ENCODE measurements at places on chromosomes 1 and 21. TPM values are rescaled to one million over a fixed set of nuclear protein-coding genes. Genes with fewer than 3 reads are reported as not detected.

DNA sequence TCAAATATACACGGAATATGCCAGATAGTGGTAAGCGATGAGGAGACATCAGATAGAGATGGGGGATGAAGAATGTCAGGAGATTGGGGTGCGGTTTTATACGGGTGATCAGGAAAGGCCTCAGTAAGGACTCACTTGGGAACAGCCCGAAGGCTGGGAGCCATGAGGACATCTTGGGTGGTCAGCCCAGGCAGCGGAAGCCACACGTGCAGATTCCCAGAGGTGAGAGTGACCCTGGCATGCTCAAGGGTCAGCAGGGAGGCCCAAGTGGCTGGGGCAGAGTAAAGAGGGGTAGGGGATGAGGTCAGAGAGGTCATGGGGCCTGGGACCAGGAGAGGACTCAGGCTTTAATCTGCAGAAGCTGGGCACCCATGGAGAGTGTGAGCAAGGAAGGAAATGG is 106.6 kb downstream of the MATN1 start:
- no peak for DNase-seq

DNA sequence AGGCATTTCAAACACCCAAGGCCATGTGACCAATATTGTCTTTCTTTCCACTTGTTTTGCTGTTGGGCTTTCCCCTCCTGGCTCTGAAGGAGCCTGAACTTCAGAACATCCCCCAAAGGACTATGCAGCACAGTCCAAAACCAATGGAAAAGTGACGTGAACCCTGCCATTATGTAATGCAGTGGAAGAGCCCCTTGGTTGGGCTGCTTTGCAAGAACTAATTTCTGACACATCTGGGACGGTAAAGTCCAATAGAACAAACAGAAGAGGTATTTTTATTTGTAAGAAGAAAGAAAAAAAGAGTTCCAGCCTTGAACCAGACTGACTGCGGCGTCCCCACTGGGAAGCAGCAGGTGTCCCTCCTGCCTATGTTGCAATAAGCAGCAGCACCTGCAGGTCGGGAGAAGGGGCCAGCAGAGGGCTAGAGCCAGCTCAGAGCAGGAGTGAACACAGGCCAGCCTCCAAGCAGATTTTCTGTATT is 116.7 kb downstream of the CDC7 start:
- no peak for DNase-seq

Gene OR2M3
- 0.05 TPM for polyA plus RNA-seq

Gene FH
- polyA plus RNA-seq: 104 TPM

GRCh38 chr1:145977016-145977415 is 12.5 kb downstream of the POLR3GL start:
- DNase-seq: no peak

GRCh38 chr1:2335721-2336455 is 55.5 kb downstream of the MORN1 start:
- DNase-seq: no peak

GRCh38 chr1:32150847-32151246 is 28.6 kb upstream of the TXLNA start:
- no peak for DNase-seq

GRCh38 chr1:207424570-207425131 is 29.5 kb upstream of the CR2 start:
- DNase-seq: no peak

Gene SLC35F3
- polyA plus RNA-seq: 2.0 TPM

DNA sequence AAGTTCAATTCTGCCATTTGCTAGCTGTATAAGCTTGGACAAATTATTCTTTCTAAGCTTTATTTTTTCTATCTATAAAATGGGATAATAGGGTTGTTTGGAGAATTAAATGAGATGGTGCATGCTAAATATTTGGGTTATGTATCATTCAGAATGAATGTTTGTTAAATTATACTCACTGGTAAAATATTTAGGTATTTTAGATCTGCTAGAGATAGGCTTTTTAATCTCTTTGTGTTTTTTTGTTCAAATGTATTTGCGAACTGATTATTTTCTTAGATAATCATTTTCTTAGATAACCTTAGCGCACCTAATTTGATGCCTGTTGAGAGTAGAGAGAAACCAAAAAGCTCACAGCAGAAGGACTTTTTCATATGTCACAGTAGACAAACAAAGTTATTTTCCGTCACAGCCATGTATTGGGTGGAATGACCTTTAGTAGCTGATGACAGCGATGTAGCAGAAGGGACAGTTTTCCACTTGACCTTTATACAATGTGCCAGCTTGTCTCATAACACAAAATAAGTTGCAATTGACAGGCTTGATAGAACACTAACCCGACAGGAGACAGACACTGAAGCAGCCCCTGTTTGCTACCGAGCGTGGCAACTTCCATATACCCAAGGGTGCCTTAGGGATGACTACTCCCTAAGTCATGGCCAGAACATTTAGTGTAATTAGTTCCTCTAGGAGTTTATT is 93.0 kb downstream of the DISC1 start:
- DNase-seq: no peak

- DNase-seq: no peak
Measured at GRCh38 chr21:32306021-32306780, 7.5 kb downstream of the MRAP start.

GRCh38 chr1:20078171-20078651 is 8.2 kb downstream of the PLA2G5 start:
- DNase-seq: no peak

GRCh38 chr1:4931486-4931885 is 277.1 kb downstream of the AJAP1 start:
- no peak for DNase-seq

Gene CYP4X1
- polyA plus RNA-seq: 8.2 TPM

GRCh38 chr1:208105756-208106155 is 138.4 kb downstream of the PLXNA2 start:
- no peak for DNase-seq

DNA sequence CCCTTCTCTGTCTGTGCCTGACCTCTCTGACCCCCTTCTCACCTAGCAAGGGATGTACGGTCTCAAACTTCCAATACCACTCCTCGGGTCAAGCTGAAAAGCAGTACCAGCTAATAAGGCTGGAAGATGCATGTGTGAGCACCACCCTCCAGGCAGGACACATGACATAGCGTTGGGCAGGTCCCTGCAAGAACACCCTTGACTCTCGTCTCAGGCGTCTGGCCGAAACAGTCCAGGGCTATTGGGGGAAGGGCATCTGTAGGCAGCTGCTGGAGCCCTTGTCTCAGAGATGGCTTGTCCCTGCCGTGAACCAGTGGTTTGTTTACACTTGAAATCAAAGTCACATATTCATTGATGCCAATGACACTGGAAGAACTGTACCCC is 56.5 kb downstream of the CD46 start:
- no peak for DNase-seq

Gene FAM229A
- 4.4 TPM for polyA plus RNA-seq

- no peak for DNase-seq
Measured at GRCh38 chr1:155236451-155236850, 18.8 kb downstream of the ENTREP3 start.

Gene VASH2
- 39.1 TPM for polyA plus RNA-seq

GRCh38 chr1:182803846-182804245 is 14.3 kb downstream of the NPL start:
- DNase-seq: no peak

DNA sequence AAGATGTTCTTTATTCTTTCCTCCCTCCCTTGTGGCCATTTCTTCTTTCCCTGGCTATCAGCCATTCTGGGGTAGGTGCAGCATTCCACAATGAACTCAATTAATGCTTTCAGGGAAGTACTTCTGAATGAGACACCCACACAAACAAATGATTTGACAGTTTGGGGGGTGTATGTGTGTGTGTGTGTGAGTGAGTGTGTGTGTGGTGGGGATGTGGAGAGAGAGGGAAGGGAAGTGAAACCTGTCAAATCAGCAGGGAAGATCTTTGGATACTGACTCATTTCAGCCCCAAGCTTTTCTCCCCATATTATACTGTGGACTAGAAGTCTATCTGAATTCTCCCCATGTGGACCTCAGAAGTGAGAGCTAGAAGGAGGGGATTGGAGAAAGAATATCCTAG is 154.9 kb upstream of the CD34 start:
- DNase-seq: no peak

DNA sequence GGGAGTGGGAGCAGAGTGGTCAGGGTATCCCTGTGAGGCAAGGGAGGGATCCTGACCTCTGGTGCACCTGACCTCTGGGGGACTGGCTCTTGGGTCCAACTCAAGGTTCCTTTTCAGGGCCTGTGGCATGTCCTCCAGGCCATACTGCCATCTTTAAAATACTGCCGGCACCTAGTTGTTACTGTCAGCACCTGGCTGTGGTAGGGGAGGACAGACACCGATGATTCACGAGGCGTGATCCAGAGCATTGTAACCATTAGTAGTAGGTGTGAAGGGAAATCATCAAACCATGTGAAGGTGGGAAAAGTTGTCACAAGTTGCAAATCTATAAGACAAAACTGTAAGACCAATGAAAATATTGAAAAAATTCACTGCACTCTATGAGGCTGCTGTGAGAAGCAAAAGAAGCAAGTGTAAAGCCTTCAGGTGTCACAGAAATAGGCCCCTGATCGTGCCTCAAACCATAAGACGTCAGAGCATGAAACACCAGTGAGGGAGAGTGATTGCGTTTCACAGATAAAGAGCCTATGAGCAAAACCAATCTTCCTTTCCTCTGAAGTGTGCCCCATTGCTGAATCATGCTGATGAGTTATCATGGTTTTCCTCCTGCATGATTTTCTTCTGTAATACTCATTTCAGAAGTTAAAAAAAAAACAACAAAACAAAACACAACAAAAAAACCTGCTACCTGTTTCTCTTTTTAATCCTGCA is 55.3 kb downstream of the CDC7 start:
- no peak for DNase-seq

- no peak for DNase-seq
Measured at GRCh38 chr1:150476754-150477153, 10.5 kb upstream of the TARS2 start.

Gene SPATA17
- 16.3 TPM for polyA plus RNA-seq

GRCh38 chr1:54894271-54894670 is 7.3 kb upstream of the DHCR24 start:
- no peak for DNase-seq

Gene AQP10
- polyA plus RNA-seq: not detected

- no peak for DNase-seq
Measured at GRCh38 chr1:117169871-117170596, 40.7 kb downstream of the VTCN1 start.

- no peak for DNase-seq
Measured at GRCh38 chr1:6077506-6077905, 31.8 kb downstream of the KCNAB2 start.

GRCh38 chr1:218516526-218516925 is 171.4 kb downstream of the TGFB2 start:
- no peak for DNase-seq

Gene CD52
- 2.7 TPM for polyA plus RNA-seq

Gene HPDL
- 3.2 TPM for polyA plus RNA-seq

- DNase-seq: no peak
Measured at GRCh38 chr1:207884266-207885029, 26.5 kb downstream of the CD34 start.

Gene CLIC6
- 0.85 TPM for polyA plus RNA-seq

- no peak for DNase-seq
Measured at GRCh38 chr1:212158912-212159796, 123.6 kb downstream of the DTL start.

GRCh38 chr1:242567596-242567995 is 43.1 kb upstream of the PLD5 start:
- DNase-seq: no peak

- DNase-seq: no peak
Measured at GRCh38 chr1:211614615-211615014, 35.7 kb upstream of the SLC30A1 start.

GRCh38 chr1:25036117-25036546 is 106.1 kb upstream of the RUNX3 start:
- DNase-seq: no peak

GRCh38 chr1:2865571-2866421 is 64.3 kb upstream of the TTC34 start:
- no peak for DNase-seq

GRCh38 chr1:76269155-76269554 is 194.6 kb downstream of the ST6GALNAC3 start:
- DNase-seq: no peak

Gene HAO2
- polyA plus RNA-seq: 1.4 TPM

Gene TAS1R1
- polyA plus RNA-seq: not detected
